Stimulated activated CD4-positive, alpha-beta T cell treated with anti-CD3 and anti-CD28 coated beads, TNF-alpha, amount 100 ng/mL, for 48 hours (primary cell): ENCODE measurements at places on chromosomes 11 and 22.

DNA sequence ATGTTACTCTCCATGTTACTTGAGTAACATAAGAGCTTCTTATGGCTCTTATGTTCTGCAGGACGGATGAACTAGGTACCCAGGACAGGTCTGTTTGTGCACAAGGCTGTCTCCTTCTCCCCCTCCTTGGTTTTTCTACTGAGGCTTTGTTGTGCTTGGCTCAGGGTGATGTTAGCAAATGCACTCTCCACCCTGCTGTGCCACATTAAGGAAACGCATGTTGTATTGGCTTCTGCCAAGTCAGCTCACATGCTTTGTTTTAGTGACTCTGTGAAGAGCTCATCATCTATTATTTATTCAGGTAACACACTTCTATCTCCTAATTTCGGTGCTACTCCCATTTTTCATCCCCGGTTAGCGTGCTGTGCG, 108.3 kb downstream of the PTPRJ start:
- DNase-seq: no peak

GRCh38 chr11:120054016-120054752, 83.7 kb downstream of the TRIM29 start:
- no peak for DNase-seq

GRCh38 chr11:9774591-9775397, 110.9 kb downstream of the SWAP70 start:
- DNase-seq: no peak

- DNase-seq: no peak
Observed at GRCh38 chr11:42923651-42924050, 388.1 kb upstream of the API5 start.

- no peak for DNase-seq
Observed at GRCh38 chr11:44979543-44980399, 29.1 kb upstream of the TP53I11 start.

DNA sequence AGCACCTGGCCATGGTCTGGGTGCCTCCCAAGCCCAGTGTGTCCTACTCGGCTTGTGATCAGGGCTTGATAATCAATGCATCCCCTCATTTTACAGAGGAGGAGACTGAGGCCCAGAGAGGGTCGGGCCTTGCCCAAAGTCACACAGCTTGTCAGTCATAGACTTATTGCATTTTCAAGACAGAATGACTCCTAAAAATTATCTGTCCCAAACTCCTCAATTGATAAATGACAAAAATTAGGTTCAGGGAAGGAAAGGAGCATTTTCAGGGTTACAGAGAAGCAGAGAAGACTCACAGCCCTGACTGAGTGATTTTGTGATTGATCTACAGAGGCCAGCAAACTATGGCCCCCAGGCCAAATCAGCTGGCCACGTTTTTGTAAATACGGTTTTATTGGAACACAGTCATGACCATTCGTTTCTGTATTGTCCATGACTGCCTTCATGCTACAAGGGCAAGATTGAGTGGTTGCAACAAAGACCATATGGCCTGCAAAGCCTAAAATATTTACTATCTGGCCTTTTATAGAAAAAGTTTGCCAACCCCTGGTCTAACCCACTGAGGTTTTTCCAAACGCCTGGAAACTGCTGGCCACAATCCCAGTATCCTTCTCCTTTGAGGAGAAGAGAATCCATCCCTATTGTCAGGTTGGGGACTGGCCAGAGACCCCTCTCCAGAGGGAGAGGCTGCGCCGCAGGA, 35.1 kb upstream of the NAV2 start:
- DNase-seq: no peak

DNA sequence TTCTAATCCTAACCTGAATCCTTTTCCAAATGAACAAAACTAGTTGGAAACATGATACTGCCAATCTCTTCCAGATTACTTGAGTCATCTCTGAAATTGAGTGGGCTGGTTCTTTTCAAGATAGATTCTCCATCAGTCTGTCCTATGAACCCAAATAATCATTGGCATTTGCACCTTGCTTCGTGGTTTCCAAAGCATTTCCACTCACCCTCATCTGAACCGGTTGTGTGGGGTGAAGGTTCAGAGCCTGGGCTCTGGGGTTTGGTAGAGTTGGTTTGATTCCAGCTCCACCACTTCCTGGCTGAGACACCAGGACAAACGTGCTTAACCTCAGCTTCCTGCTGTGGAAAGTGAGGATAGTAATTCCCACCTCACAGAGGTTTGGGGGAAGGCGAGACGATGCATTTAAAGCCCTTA, 206.4 kb upstream of the E2F8 start:
- DNase-seq: no peak

- no peak for DNase-seq
Observed at GRCh38 chr22:37824674-37825641, 1.8 kb downstream of the GALR3 start.

- DNase-seq: no peak
Observed at GRCh38 chr11:121105063-121105480, 4.0 kb downstream of the TECTA start.

DNA sequence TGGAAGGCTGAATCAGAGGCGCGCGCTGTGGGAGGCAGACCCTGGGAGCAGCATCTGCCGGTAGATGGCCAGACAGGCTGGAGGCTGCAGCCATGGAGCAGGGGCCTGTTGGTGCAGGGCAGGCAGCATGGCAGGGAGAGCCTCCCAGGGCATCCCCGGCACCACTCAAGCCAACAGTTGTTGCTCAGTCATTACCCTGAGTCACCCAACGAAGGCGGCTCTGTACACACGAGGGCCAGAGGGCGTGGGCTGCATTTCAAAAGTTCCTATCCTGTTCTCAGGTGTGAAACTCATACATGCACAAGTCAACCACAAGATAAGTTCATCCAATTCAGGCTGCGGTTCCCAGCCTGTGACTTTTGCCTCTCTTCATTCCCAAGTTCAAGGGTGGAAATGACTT, 2.6 kb downstream of the ANO1 start:
- DNase-seq: no peak

DNA sequence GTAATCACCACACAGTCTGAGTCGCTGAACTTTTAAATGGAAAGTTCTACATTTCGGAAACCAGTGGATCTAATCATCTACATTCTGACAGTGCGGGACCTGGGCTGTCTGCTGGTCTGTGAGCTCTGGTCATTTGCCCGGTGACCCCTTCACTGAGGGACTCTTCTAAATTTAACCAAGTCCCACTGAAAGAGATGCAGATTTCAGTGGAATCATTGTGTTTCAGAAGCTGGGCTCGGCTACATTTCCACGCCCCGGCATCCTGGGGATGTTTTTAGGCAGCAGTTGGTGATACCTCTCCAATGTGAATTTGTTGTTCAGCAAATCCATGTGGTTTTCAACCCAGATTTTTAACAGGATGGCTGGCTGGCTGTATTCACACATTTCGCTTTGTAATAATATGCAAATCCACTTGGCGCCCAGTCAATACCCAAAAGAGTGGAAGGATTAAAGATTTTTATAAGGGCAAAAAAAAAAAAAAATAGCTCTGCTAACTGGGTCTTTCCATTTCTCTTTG, 145.5 kb upstream of the RASSF10 start:
- DNase-seq: no peak

DNA sequence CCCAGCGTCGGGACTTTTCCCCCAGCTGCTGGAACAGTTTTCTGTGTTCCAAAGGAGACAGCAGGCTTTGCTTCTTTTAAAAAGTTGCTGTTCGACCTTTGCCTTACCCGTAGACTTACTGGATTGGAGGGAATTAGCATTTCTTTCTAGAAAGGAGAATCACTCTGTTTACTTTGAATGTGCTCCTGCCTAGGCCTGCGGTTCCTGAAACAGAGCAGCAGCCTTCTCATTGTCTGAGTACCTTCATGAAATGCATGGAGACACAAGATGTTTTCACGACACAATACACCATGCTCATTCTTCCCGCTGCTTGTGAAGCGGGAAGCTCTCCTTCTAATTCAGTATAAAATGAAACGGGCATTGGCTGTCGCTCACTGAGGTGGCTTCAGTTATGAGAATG, 196.2 kb downstream of the TBC1D22A start:
- DNase-seq: no peak

GRCh38 chr11:118438314-118438931, 2.1 kb downstream of the KMT2A start:
- no peak for DNase-seq

DNA sequence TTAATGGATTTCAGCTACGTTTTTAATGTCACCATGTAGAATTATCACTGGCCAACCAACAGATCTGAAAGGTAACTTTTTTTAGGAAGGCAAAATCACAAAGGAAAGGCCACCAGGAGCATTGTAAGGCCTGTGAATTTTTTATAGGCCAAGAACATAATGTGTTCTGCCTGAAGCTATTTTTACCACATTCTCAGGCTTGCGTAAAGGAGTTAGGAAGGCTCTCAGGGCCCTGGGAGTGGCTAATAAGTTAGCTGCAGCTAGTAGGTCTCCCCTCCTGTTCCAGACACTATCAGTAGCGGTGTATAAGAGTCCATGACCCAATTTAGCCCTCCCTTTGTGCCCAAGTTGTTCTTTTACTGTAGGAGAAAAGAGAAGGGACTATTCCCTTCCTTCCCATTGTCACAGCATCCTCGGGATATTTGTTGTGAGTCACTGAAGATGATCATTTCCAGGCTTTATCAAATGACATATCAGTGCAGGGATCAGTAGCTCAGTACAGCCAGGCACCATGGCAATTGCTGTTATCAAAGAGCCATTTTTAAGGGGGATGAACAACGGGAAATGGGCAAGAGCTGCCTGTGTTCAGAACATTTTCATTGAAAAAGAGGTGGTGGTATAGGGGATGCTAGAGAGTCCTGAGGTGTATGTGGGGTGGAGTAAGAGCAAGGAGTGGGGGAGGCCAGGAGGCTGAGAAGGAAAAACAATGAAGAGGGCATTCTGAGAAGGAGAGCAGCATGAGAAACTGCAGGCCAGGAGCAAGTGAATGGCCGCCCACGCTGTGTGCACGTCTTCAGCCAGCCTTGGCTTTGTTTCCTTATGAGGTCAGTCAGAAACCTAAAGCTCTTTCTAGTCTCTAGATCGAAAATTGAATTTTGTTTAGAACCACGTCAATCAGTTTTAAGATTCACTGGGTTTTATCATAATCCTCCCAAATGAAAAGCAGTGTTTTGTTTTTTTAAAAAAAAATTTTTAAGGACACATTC, 940.3 kb downstream of the NTM start:
- DNase-seq: no peak

DNA sequence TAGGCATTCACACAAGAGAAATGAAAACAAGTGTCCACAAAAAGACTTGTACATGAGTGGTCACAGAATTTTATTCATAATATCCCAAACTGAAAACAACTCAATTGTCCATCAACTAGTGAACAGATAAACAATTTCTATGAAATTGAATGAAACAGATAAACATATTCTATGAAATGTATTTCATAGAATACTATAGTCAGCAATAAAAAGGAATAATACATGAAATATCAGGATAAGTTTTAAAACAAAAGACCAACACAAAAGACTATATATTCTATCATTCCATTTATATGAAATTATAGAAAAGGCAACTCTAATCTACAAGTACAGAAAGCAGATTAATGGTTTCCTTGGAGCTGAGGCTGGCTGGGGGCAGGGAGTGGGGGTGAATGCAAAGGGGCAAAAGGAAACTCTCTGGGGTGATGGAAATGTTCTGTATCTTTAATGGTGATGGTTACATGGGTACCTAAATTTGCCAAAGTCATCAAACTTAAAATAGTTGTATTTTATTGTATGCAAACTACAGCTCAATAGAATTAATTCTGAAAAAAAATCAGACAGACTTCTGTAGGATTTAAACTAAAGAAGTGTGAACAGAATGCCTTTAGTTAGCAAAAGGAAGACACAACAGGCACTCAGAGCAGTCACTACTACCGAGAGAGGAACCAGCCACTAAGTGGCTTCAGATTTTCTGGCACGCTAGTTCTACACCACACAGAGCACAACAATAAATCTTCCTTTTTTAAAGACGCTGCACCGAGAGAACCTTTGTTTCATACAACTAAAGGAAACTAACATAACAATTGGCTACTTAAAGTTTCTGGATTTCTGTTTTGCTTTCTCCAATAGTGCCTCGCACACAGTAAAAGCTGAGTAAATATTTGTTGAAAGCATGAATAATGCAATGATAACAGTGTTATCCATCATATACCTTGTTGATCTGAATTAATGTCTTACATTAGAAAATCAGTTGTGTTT, 15.4 kb downstream of the CCDC34 start:
- no peak for DNase-seq

- no peak for DNase-seq
Observed at GRCh38 chr22:36384766-36385481, 2.8 kb downstream of the MYH9 start.

- DNase-seq: no peak
Observed at GRCh38 chr11:6862961-6863360, at the start of gene OR10A2. Gene OR10A2, plus strand, starts transcription at chr11:6863057. Its CDS starts 6,698 bp downstream, at chr11:6869755.

- no peak for DNase-seq
Observed at GRCh38 chr22:22030493-22031182, 48.1 kb upstream of the TOP3B start.

- DNase-seq: peak; percentile 53
Observed at GRCh38 chr22:25235547-25236290, 16.3 kb downstream of the CRYBB2 start.

DNA sequence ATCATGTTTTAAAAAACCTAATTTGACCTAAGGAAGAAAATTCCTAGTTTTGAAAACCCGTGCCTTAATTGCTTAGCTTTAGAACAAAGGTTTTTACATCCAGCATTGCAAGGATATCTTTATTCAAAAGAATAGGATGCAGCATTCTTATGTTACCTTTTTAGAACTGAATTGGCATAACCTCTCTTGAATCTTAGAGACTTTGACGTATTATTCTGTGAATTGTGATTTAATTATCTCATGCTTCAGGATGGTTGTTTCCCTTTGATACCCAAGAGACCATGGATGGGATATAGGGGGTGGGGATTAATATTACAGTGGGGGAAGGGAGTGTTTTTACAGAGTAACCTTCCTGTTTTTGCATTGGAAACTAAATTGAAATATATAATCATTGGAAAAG, 49.4 kb downstream of the ARHGEF12 start:
- DNase-seq: no peak

DNA sequence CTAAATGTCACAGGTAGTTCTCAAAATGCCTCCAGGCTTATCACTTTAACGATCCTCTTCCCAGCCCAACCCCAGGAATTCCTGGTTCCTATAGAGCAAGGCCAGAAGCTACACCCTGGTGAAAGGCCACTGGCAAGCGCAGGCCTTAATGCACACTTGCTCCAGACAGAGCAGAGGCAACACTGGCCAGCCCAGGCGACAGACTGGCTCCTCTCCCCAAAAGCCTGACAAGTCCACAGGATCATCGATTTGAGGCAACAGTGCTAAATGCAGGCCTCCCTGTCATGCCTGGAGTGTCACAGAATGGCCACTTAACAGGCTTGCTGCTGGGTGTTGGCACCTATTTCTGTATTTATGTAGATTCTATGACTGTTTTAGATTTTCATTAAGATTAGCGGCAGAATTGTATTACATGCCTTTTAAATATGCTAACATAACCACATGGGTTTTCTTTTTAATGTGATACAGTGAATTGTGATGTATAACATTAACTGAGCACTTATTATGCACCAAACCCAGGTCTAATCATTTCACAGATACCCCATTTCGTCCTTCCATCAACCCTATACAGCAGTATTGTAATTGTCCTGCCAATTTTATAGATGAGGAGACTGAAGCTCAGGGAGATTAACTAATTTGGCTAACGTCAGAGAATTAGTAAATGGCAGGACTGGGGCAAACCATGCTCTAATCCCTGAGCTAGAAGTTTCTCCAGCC, 38.6 kb downstream of the PACSIN2 start:
- no peak for DNase-seq

GRCh38 chr11:95067039-95067840, 521 bp downstream of the SRSF8 start:
- peak; percentile 51 for DNase-seq

GRCh38 chr22:22787151-22787550, 100.5 kb upstream of the IGLL5 start:
- no peak for DNase-seq

- no peak for DNase-seq
Observed at GRCh38 chr11:74650498-74650897, 58.1 kb downstream of the POLD3 start.
